ENCODE measurements at places on chromosomes 1 and 21.

GRCh38 chr1:2356911-2357845, 34.2 kb downstream of the MORN1 start:
- DNase-seq, result no peak

GRCh38 chr1:53601867-53602775, 136.8 kb downstream of the GLIS1 start:
- DNase-seq, result no peak

DNA sequence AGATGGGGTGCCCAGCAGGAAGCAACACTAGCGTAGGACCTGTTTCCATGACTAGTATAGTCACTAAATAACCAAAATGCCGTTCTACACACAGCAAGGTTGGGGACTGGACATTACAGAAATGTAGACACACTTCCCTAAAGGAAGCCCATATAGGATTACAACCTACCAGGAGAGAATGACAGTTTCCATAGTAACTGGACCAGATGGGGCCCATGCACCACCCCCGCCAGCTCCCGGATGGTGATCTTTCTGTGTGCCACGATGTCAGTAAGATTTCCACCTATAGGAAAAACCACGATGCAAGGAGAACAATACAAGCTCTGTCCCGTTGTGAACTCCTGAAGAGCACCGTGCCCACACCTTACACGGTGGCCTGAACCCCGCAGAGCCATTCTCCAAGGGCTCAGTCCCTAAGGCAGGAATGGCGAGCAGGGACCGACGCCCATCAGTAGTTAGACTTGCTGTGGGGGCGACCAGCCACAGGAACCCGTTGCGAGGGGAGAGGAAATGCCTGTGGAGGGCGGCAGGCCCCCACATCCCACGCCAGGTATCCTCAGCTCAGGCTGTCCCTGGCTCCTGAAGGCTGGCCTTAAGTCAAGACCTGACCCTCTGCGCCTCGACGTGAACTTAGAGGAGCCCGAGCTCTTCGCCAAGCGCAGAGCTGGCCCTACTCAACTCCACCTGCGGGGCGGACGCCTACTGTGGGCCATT, 13.6 kb upstream of the CEP85 start:
- no peak for DNase-seq

- DNase-seq, result no peak
These were observed 19.4 kb downstream of the PTPRF start for GRCh38 chr1:43549921-43550597.

DNA sequence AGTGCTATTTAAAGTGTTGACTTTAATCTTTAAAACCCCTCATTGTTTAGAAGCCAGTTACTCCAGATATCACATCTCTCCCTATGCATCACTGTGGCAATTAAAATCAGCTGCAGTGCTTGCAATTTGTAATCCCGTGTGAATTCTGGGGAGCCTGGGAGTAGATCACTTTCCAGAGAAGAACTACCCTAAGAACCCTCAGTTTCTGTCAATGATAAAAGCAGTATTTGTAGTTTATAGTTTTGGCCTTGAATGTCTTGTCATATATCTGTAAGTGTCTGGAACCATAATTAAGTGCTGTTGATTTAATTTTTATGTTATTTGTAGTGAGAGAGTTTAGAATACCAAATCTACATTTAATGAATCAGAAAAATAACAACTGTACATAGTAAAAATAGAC, 5.5 kb upstream of the SPAG17 start:
- no peak for DNase-seq

- DNase-seq, result no peak
These were observed 2.6 kb downstream of the TNFRSF18 start for GRCh38 chr1:1203561-1204424.

GRCh38 chr1:12296623-12297022, 66.8 kb downstream of the VPS13D start:
- DNase-seq, result no peak

- DNase-seq, result no peak
These were observed 4.5 kb downstream of the MROH7 start for GRCh38 chr1:54645806-54646676.

- no peak for DNase-seq
These were observed 2.9 kb downstream of the PAX7 start for GRCh38 chr1:18633422-18634155.

DNA sequence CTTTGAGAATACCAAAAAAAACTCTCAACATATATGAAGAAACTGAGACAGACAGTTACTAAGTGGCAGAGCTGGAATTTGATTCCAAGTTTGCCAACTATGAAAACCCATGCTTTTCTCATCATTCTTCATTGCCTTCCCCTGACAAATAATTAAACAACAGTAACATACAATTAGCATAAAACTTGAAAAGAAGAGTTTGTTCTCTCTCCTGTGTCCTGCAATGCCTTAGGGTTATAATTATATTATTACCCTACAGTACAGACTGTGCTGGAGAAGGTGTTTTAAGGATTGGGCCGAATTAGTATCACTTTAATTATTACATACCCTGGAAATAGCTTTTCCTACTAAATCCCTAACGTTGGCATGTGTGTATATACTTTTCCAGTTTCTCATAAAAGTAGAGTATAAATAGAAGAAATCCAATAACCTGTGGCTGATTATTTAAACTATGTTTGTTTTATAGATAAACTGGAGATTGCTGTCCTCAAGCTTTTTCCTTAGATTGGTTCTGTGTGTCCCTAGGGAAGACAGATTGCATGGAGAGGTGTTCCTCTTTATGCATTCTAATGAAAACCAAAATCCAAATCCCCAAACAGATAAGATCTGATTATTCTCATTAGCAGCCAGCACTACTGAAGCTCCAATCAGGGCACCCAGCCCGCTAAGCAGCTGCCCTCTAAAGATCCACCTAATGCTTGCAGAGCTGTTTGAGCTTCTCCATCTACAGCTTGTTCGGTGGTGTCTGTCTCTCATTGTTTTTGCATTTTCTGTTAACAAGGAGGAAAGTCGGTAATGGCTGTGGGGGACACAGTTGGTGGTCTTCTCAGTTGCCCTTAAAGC, 156.3 kb downstream of the TM2D1 start:
- DNase-seq, result no peak

DNA sequence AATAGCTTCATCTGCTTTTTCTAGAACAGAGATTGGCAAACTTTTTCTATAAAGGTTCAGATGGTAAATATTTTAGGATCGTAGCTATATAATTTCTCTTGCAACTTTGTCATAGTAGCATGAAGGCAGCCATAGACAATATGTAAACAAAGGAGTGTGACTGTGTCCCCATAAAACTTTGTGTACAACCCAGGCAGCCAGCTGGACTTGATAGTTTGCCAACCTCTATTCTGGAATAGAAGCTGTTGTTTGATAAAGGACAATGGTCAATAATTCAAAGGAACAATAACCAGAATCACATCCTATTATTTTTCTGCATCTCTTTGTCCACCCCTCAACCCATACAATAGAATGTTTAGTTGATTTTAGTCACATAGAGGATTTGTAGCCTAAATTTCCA, 286.7 kb downstream of the LMX1A start:
- DNase-seq, result no peak

GRCh38 chr1:15063783-15064182, 89.8 kb upstream of the TMEM51 start:
- DNase-seq, result no peak

GRCh38 chr1:108644984-108645383, 15.9 kb downstream of the HENMT1 start:
- no peak for DNase-seq

DNA sequence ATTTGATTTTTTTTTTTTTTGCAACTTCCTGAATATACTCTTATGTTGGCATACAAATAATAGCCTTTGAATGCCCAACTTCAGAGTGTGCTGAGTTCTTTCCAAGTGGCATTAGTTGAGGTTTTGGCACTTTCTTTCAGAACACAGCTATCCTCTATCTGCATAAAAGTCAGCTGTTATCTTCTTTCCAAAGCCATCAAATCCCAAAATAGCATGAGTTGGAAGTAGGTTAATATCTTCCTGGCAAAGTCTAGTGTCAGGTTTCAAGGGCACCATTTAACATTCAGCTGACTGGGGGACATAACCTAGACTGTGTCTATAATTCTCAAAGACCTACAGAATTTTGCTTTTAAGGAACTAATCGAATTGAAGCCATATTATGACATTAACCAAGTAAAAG, 223.9 kb downstream of the PLPP3 start:
- DNase-seq, result no peak

DNA sequence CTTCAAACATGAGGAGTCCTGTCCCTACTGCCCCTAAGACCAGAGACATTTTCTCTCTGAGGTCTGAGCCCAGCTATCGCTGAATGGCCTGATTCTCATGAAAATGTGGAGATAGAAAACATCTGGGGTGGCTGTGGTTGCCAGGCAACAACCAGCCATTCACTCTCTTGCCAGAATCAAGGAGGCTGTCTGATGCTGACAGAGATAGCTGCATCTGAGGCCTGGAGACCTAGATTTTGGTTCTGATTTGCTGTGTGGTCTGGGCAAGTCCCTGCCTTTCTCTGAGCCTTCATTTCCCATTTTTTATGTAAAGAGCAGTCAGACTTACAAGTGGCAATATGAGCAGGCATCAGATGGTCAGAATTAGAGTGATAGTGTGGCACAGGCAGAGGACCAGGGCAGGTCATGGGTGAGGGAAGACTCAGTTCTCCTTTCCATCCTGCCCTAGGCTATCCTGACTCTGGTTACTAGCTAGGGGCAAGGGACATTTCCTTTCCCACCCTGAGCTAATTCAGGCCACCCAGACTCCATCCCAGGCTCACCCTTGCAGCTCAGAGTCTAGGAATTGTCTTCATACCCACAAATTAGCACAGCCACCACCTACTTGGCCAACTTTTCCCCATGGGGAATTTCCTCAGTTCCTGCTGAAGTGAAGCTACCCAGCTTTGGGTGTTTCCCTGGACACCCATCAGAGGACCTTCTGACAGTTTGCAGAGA, 20.0 kb upstream of the RNF19B start:
- no peak for DNase-seq

DNA sequence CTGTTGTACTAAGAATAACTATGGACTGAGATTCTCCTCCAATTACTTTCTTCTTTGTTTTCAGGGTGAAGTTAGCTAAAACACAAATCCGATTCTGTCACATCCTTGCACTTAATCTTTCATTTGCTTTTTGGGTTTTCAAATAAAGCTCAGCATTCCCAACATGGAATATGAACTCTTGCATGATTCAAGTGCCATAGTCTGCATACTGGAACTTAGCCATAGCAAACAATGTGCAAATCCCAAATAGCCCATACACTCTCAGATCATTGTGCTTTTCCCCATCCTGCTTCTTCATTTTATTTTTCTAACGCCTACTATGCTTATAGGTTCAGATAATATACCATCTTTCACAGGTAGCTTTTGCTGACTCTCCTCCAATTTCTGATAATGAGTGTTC, 455.8 kb upstream of the PRMT6 start:
- no peak for DNase-seq

GRCh38 chr1:157751283-157751682, 25.6 kb downstream of the FCRL2 start:
- DNase-seq, result no peak

DNA sequence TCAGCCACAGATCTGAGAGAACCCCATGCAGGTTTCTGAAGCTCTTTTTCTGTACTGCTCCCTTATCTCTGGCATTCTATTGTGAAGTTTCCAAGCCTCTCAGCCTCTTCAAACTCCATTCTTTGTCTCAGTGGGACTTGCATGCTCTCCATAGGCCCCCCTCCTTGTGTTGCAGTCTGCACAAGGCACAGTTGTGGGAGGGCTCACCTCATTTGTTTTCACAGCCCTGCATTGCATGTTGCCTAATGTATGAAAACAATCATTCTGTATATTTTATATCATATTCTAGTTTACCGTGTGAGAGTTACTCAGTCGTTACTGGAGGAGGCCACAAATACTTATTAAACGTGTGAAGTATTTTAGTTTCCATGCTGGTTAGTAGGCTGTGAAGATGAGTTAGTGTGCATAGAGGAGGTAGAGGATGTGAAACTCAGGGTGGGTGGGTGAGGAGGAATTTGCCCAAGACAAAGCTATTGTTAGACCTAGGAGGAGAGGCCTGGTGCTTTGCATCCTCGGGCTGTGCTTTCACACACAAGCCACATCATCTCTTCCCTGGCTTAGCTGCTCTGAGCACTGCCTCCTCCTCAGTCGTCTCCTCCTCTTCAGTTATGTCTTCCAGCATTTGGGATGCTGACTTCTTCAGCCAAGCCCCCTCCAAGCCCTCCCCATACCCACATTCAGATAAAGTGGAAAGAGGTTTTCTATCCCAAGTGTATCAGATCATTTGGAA, 7.8 kb upstream of the CHI3L2 start:
- DNase-seq, result no peak

DNA sequence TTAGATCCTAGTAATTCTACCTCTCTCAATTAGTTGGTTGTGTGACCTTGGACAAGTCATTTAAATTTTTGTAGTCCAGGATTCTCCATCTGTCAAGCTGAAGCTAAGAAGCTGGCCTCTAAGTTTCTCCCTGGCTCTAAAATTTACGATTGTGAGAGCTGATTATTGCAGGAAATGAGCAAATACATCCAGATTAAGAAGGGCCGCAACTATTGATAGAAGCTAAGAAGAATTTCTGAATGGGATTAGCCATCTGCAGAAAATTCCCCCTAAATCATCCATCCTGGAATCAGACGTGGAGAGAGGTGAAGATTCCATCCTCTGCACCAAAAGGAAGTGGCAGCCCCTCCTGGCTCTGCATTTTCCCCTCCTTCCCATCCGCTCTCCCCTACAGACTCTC, 55.0 kb downstream of the HIVEP3 start:
- no peak for DNase-seq

DNA sequence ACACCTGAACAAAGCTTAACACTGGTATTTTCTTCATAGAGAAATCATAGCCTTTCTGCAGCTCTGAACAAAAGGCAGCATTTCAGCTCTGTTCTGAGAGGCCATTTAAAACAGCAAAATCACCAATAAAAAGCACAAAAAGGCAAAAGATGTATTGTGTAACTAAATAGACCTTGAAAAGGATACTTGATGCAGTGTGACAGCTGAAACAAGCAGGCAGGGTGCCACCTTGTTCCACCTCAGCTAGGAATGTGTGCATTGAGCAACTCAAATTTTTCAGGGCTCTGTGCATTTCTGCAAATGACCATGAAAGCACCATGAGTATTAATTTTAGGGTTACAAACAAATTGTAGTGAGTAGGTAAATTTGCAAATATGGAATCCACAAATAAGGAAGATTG, 65.8 kb downstream of the RHOU start:
- no peak for DNase-seq

- DNase-seq, result no peak
These were observed 713.5 kb downstream of the AMY1C start for GRCh38 chr1:104463126-104463697.

GRCh38 chr1:110280804-110281203, 58.4 kb upstream of the RBM15 start:
- no peak for DNase-seq

Data from stimulated activated CD4-positive, alpha-beta T cell treated with anti-CD3 and anti-CD28 coated beads, Interleukin-15, amount 100 ng/mL, for 1 hour (primary cell).